ENCODE measurements at places on chromosomes 2 and 18.
A peak's percentile ranks its signal among the peaks of the same experiment; 100 is the strongest.

DNA sequence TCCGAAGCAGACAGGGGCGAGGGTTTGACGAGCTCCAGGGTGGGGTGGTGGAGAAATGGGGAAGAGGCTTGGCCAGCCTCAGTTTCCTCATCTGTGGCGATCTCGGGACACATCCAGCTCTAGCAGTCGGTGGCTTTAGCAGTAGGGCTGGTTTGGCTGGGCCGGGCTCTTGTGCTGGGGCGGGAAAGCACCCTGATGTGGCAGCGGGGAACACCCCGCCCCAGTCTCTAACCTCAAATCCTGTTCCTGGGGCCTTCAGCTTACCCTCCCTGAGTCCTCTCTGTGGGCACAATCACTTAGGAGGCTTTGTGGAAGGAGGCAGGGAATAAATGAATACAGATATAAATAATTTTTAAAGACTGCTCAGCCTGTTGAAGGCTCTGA, 26.5 kb upstream of the MCFD2 start:
- H3K27ac ChIP-seq, result peak overlapping the region; percentile 99
- H3K27me3 ChIP-seq, result no peaks in the 10 kb centered on the region
- H3K36me3 ChIP-seq, result peaks cover 23% of the 10 kb centered on the region
- DNase-seq, result peak; percentile 76
- peaks cover 71% of the 10 kb centered on the region for H3K4me1 ChIP-seq

DNA sequence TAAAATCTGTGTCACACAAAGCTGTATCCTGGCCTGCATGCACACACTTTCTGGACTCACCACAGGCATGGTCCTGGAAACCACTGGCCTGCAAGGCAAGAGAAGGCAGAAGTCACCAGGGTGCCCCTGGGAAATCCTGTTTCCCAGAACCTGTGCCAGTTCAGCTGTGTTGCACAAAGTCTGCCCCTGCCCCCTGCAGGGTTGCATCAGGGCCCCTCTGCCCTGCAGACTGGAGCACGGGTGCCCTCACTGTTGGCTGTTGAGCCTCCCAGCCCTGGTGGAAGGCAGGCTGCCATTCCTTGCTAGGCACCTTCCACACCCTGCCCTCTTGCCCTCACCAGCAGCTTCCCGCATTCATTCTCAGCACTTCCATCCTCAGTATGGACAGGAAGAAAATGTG, 18.0 kb upstream of the TUBB6 start:
- H3K4me3 ChIP-seq, result no peak overlapping the region
- no peak for DNase-seq
- H3K36me3 ChIP-seq, result no peaks in the 10 kb centered on the region
- H3K27me3 ChIP-seq, result peaks cover 31% of the 10 kb centered on the region
- no peak overlapping the region for H3K27ac ChIP-seq
- H3K4me1 ChIP-seq, result peaks cover 6% of the 10 kb centered on the region

DNA sequence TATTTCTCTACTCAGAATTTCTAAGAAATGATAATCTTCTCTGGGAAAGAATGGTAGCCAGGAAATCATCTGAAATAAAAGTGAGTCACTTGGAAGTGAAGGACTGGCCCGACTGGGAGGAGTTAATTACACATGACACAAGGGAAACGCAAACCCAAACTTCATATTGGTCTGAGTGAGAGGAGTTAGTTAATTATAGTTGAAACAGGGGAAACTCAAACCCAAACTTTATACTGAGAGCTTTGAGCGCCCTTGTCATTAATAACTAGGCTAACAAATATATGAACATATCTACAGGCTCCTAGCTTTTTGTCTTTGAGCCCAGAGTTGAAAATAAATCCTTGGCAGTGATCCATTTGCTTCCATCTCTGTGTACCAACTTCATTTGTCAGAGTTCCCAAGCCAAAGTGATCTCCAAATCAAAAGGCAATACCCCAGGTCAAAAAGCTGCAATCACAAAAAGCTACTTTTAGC, 187.8 kb upstream of the COL3A1 start:
- no peak for DNase-seq
- H3K27ac ChIP-seq, result no peak overlapping the region
- H3K4me3 ChIP-seq, result no peak overlapping the region

GRCh38 chr2:20488782-20489181, 41.9 kb downstream of the RHOB start:
- H3K27ac ChIP-seq, result no peak overlapping the region
- H3K4me3 ChIP-seq, result no peak overlapping the region
- no peaks in the 10 kb centered on the region for H3K4me1 ChIP-seq
- H3K36me3 ChIP-seq, result no peaks in the 10 kb centered on the region
- no peak for DNase-seq

- no peaks in the 10 kb centered on the region for H3K36me3 ChIP-seq
- H3K4me3 ChIP-seq, result no peak overlapping the region
- H3K4me1 ChIP-seq, result no peaks in the 10 kb centered on the region
These were observed 85.2 kb upstream of the FN1 start for GRCh38 chr2:215521031-215521430.

GRCh38 chr2:84906900-84907714, 1.7 kb downstream of the TMSB10 start:
- H3K36me3 ChIP-seq, result peaks cover 39% of the 10 kb centered on the region
- H3K4me3 ChIP-seq, result peak overlapping the region; percentile 97
- H3K27me3 ChIP-seq, result no peaks in the 10 kb centered on the region
- H3K4me1 ChIP-seq, result peaks cover 78% of the 10 kb centered on the region
- no peak for DNase-seq

GRCh38 chr2:169928463-169928864, 101.2 kb downstream of the UBR3 start:
- H3K4me3 ChIP-seq, result no peak overlapping the region
- no peaks in the 10 kb centered on the region for H3K27me3 ChIP-seq
- DNase-seq, result no peak
- no peaks in the 10 kb centered on the region for H3K4me1 ChIP-seq

- no peak overlapping the region for H3K4me3 ChIP-seq
- no peak overlapping the region for H3K27ac ChIP-seq
- DNase-seq, result no peak
- H3K36me3 ChIP-seq, result no peaks in the 10 kb centered on the region
- H3K4me1 ChIP-seq, result peaks cover 4% of the 10 kb centered on the region
These were observed 6.3 kb upstream of the NEU4 start for GRCh38 chr2:241802421-241803318.

- peaks cover 7% of the 10 kb centered on the region for H3K36me3 ChIP-seq
- peaks cover 2% of the 10 kb centered on the region for H3K27me3 ChIP-seq
- no peak overlapping the region for H3K4me3 ChIP-seq
- H3K4me1 ChIP-seq, result peaks cover 56% of the 10 kb centered on the region
- H3K27ac ChIP-seq, result no peak overlapping the region
- DNase-seq, result no peak
These were observed 199.9 kb downstream of the TGIF1 start for GRCh38 chr18:3649633-3650426.

- no peaks in the 10 kb centered on the region for H3K27me3 ChIP-seq
- no peaks in the 10 kb centered on the region for H3K4me1 ChIP-seq
- no peak overlapping the region for H3K27ac ChIP-seq
- no peak overlapping the region for H3K4me3 ChIP-seq
These were observed 609.0 kb upstream of the CELF4 start for GRCh38 chr18:38174594-38174993.

- no peaks in the 10 kb centered on the region for H3K4me1 ChIP-seq
- H3K27ac ChIP-seq, result no peak within 1 kb of the TSS
- no peak within 1 kb of the TSS for H3K4me3 ChIP-seq
- DNase-seq, result no peak
These were observed at the start of gene DCC for GRCh38 chr18:52339891-52340371. DCC (plus strand) TSS chr18:52340197; CDS start chr18:52340788, 591 bp downstream.

GRCh38 chr2:91975130-91975491, 2896.1 kb upstream of the TEKT4 start:
- DNase-seq, result no peak
- H3K27me3 ChIP-seq, result no peaks in the 10 kb centered on the region

- peak overlapping the region; percentile 99 for H3K4me3 ChIP-seq
- DNase-seq, result peak; percentile 41
- H3K27ac ChIP-seq, result peak overlapping the region; percentile 96
- peaks cover 25% of the 10 kb centered on the region for H3K36me3 ChIP-seq
These were observed 3.2 kb downstream of the ID2 start for GRCh38 chr2:8684878-8685696.

DNA sequence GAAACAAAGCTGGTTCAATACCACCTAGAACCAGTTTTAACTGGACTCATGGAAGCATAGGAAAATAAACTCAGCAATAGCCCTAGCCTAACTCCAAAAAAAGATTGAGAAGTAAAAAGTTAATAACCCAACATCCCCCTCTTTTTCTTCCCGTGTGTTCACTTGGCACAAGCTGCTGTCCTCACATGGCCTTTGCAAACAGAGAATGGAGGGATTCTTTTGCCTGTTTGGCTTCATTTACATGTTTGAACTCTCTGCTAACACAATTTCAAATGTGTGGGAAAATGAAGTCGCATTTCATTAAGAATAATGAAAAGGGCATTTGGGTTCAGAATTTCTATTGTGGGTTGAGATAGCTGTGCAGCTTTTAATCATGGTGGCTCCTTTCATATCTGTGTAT, 589.2 kb upstream of the LRRTM1 start:
- DNase-seq, result no peak
- no peak overlapping the region for H3K27ac ChIP-seq
- H3K4me1 ChIP-seq, result no peaks in the 10 kb centered on the region
- no peaks in the 10 kb centered on the region for H3K36me3 ChIP-seq
- no peaks in the 10 kb centered on the region for H3K27me3 ChIP-seq
- no peak overlapping the region for H3K4me3 ChIP-seq

DNA sequence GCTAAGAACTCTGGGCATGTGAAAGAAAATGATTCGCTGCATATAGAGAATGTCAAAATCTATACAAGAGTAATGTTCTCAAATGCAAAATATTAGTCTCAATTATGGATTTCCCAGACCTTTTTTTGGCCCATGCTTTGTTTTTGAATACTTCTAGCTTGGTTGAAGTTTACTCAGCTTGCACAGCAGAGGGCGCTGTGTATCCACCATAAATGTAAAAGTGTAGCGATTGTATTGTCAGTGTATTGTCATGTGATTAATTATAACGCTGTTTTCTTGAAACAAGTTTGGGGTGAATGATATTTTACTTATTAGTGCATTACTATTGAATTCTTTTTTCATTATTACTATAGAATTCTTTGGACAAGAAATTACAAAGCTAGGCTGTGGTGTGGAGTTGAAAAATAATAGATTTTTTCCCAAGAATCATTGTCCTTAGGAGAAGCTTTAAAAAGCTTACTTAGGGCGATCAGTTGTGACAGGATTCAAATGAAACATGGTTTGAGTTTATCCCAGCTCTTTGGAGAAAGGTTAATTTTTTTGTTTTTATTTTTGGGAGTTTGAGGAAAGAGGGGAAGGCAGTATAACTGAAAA, 98.3 kb downstream of the PIK3C3 start:
- no peaks in the 10 kb centered on the region for H3K27me3 ChIP-seq
- peak; percentile 34 for DNase-seq
- no peak overlapping the region for H3K27ac ChIP-seq
- peaks cover 21% of the 10 kb centered on the region for H3K36me3 ChIP-seq
- H3K4me1 ChIP-seq, result peaks cover 10% of the 10 kb centered on the region

DNA sequence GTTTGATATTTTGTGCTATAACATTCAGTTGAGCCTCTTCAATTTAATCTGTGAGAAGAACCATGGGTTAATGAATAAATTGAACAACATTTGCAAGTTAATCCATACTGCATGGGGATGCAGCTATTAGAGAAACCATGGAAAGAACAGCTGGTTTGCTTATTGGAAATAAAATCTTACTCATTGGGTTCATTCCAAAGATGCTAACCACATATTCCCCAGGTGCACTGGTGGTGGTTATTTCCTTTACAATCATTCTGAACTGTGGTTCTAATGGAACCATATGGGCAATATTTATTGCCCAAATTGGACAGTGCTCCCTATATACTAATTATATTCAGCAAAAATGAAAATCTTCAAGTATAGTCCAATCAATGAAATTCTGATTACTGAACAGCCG, 1200.4 kb upstream of the CDH2 start:
- no peak overlapping the region for H3K27ac ChIP-seq
- H3K27me3 ChIP-seq, result no peaks in the 10 kb centered on the region

DNA sequence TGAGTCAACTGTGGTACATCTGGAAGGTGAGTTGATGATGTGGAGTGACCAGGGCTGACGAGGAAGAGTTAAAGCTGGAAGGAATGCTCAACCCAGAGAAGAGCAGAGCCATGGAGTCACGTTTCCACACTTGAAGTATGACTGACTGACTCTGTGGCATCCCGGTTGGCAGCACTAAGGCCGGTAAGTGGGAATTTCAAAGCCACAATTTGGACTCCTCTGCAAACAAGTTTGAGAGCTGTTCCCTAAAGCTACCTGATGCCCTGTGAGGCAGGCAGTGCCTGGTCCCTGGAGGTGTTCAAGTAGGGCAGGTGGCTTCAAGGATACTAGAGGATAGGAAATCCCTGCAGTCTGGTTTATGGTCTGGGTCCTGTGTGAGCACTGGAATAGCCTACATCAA, 69.3 kb upstream of the ITGB6 start:
- no peak for DNase-seq
- H3K4me3 ChIP-seq, result peak overlapping the region; percentile 62
- H3K27me3 ChIP-seq, result peaks cover 16% of the 10 kb centered on the region
- H3K36me3 ChIP-seq, result peaks cover 22% of the 10 kb centered on the region
- H3K4me1 ChIP-seq, result peaks cover 34% of the 10 kb centered on the region
- H3K27ac ChIP-seq, result no peak overlapping the region

DNA sequence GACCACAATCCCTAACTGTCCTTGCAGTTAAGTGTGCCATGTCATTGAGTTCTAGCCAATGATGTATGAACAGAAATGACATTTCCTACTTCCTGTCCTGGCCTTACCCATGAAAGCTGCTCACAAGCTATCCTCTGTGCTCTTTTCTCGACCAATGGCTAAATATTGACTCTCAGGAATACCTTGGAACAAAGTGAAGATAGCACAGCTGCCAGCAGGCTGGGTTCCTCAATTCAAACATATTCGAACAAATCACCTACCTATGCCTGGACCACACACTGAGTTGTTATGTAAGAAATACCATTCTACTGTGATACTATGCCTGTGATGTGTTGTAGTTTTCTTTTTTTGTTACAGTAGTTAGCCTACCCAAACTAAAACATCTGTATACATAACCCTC, 65.1 kb downstream of the GAREM1 start:
- no peak for DNase-seq
- H3K4me3 ChIP-seq, result no peak overlapping the region
- no peaks in the 10 kb centered on the region for H3K4me1 ChIP-seq
- no peaks in the 10 kb centered on the region for H3K36me3 ChIP-seq

DNA sequence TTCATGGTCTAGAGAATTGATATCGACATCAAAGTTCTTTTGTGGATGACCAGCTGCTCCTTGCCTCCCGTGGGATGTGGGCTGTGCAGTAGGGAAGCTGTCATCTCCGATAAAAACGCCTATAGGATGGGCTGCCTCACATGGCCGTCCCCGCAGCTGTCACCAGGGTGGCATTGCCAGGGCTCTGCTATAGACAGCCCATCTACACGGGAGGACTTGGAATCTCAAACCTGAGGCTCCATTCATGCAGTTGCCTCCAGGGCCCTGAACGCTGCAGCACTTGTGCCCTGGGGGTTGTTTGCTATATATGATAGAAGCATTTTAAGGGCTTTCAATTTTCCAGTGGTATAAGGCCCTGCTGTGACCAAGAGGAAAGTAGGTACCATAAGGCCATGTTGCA, 183.1 kb downstream of the MYCN start:
- H3K4me3 ChIP-seq, result no peak overlapping the region
- H3K36me3 ChIP-seq, result no peaks in the 10 kb centered on the region
- no peaks in the 10 kb centered on the region for H3K4me1 ChIP-seq
- H3K27me3 ChIP-seq, result no peaks in the 10 kb centered on the region
